ENCODE measurements at places on chromosomes 2 and 18. TPM values are rescaled to one million over a fixed set of nuclear protein-coding genes. Genes with fewer than 3 reads are reported as not detected.

GRCh38 chr2:26464390-26465265 lies 13.3 kb downstream of the OTOF start:
- DNase-seq: no peak

GRCh38 chr2:31241625-31242270 lies 7.8 kb downstream of the EHD3 start:
- no peak for DNase-seq

DNA sequence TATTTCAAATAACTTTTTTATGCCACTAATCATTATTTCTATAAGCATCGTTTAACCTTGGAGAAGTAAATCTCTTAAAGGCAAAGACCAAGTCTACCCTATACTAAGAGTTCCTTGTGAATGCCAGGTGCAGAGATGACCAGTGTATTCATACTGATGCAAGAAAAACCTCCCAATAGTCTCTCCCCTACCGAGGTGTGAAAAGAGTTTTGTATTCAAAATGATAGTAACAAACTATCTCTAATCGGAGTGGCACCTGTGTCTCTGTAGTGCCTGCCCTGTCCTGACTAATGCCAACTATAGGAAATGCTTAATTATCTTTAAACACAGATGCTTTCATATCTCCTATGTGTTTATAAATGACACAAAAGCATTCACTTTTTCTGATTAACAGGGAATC lies 798.5 kb downstream of the TRIB2 start:
- DNase-seq: no peak

GRCh38 chr2:239912171-239912937 lies 112.8 kb downstream of the NDUFA10 start:
- no peak for DNase-seq

B3GNT7 gene
- 2.4 TPM for total RNA-seq

DNA sequence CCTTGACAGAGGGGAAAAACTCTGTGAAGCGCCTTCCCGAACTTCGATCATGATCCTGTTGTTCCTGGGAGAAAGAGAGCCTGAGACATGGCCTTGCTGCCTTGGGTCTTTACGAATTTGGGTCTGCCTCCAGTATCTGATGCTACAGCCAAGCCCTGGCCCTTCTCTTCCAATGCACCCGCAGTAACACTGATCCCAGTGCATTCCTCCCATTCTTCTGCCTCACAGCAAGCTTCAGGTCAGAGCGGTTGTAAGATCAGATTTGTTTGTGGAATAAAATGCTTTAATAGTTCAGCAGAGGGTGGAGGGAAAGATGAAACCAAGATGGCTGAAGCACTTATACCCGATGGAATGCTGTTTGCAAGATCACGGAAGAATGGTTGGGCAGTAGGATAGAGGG lies 196.7 kb upstream of the SIX2 start:
- no peak for DNase-seq

CD207 gene
- total RNA-seq: not detected

DNA sequence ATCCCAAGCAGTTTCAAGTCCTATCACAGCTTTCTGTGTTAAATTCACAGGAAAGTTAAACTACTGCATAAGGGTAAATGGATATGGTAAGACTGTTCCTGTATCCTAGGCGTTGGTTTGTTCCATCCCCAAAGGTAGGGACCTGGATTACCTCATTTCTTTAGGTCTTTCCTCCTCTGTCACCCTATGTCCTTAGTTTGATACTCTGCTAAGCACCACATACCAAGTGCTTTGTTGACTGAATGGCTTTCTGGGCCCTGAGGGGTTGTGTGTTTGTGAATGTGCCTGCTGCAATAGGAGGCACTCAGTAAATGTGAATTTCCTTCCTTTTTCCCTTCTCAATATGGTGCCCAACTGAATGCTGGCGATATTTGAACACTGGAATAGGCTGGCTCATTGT lies 7.8 kb downstream of the NOSTRIN start:
- no peak for DNase-seq

NEUROD1 gene
- total RNA-seq: not detected

DNA sequence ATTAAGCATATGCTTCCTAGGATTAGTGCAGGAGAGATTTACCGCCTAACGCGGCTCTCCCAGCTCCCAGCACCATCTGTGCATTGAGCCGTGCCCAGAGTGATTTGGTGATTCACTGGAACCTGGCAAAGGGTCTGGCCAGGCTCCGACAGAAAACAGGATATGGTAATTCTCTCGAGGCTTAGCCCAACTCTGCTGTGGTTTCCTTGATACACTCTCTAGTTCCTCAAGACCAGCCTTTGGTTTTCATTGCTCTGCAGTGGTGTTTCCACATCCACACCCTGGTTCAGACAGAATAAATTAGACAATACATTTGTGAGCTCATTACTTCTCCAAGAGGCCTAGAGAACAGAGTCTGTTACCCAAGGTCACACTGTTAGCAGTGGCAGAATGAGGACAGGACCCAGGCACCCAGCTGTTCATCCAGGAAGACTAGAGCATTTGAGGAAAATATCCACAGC lies 23.0 kb upstream of the SMAD2 start:
- DNase-seq: no peak

RMC1 gene
- total RNA-seq: 14.7 TPM

GRCh38 chr18:32259553-32259952 lies 69.7 kb downstream of the MEP1B start:
- DNase-seq: no peak

RIT2 gene
- not detected for total RNA-seq

CNDP1 gene
- total RNA-seq: not detected

DNA sequence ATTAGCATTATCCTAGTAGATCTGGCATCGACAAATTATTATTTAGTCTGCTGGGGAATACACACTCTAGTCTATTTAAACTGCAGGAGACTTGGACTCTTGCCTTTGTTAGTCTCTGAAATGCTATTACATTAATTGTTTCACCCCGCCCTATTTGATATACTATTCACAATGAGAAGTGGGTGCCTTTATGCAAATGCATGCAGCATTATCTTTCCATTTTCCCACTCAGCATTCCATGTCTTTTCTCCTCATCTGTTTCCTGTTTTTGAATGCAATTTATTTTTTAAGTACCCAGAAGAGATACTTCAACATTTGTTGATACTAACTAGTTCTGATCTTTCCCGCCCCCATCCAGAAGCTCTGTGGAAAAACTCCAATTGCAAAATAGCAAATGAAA lies 395.3 kb upstream of the NXPH2 start:
- DNase-seq: no peak

GRCh38 chr2:161101406-161101805 lies 58.8 kb upstream of the TANK start:
- DNase-seq: no peak

DNA sequence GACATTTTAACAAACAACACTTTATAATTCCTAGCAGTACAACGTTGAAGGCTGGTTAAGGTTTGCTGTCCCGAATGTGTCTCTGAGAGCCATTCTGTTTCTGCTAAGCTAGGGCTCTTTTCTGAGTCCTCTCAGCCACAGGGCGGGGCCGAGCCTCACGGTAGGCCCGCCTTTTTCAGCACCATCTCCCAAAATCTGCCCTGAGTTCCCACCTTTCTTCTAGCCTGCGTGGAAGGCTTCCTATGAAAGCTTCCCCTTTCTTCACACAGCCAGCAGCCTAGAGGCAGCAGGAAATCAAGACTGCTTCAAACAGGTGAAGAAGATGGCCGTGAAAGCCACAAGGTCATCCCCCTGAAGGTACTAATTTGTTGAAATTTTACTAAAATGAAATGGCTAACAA lies 255.5 kb downstream of the CDH2 start:
- DNase-seq: no peak

DNA sequence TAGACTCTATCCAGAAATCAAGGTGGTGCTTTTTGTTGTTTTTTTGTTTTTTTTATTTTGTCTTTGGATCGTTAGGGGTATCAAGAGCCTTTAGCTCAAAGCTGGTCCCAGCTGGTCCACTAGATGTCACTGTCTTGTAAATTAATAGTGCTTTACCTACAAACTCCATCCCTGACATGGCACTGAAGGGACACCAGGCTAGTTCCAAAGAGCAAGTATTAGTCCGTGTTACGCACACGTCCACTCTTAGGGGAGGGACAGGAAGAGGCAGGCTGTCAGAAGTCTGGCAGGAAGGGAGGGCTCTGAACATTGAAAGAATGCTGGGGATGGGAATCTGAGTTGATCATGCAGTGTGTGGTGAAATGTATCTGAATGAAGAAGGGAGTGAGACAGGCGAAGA lies 85.9 kb upstream of the CCBE1 start:
- no peak for DNase-seq

Data from left ventricle myocardium inferior (tissue), 1 donor.